ENCODE measurements at places on chromosomes 1 and 21.

- no peak for DNase-seq
Observed at GRCh38 chr1:150582371-150582770, 3.0 kb upstream of the MCL1 start.

DNA sequence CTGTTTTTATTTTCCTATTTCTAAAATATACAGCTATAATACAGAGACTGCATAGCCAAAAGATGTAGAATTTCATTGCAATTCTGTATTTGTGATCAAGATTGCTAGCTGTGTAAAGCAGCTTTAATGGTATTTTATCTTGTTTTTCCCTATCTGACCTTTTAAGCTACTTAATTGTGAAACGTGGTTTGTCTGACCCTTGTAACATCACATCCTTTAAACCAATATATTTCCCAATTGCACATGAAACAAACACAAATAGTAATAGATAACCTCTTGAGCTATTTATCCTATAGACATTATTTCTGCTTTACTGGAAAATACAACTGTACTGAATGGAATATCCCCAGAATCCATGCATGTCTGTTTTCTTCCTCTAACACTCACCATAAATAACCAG, 112.2 kb upstream of the PLPPR4 start:
- DNase-seq: no peak

DNA sequence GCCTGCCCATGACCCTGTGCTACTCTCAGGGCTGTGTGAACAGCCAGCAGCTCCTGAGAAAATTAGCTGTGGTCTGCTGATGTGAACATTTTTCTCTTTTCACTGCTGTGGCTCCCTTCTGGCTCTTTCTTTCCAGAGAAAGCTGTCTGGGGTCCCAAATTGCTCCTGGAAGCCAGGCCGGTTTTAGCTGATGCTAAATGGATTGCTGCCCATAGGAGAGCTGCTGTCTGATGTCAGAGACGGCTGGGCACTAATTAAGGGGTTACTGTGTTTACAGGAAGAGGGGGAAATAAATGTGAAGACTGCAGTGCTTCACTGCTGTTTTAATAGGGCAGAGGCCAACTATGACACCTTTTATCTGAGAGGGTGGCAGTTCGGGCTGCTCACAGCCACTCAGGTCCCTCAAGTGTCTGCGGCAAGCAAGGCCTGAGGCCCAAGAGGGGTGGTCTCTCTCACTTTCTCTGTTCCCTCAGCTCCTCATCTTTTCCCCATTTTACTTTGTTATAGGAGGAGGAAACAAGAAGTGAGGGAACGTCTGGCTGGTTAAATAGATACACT, 106.0 kb upstream of the GNG12 start:
- no peak for DNase-seq

DNA sequence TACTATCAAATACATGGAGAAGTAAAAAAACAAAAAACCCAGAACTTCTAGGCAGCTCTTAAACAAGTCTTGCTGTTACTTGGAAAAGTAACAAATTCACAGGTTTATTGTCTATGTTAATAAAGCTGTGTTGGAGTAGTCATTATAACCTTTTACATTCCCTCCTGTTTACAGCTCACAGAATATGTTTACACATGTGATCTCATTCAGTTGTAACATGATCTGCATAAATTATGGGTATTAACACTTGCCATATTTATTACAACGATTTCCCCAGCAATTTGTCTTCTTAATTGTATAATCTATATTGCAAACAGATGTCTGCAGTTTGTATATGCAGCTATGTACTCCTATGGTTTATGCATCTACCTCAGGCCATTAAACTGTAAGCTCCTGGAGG, 28.6 kb downstream of the ERG start:
- DNase-seq: no peak

DNA sequence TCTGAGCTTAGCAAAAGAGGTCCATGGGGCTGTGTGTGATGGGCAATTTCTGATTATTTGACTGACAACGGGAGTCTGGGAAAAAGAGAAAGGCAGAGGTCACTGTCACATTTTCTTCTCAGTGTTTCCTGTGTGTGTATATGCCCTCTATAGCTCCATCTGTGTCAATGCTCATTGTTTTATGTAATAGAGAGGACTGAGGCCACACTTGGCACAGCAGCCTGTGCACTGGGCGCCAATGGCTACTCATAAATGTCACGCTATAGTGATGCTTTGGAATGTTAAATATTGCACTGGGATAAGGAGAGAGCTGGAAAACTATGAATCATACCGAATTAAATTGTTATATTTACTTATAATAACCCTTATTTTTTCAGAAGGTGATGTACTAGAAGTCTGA, 365.4 kb downstream of the NEGR1 start:
- DNase-seq: no peak

- no peak for DNase-seq
Observed at GRCh38 chr1:28170001-28170596, 6.4 kb downstream of the PTAFR start.

- no peak for DNase-seq
Observed at GRCh38 chr1:221839321-221839720, 97.4 kb upstream of the DUSP10 start.

- DNase-seq: no peak
Observed at GRCh38 chr1:105608713-105609112, 1447.8 kb upstream of the PRMT6 start.

DNA sequence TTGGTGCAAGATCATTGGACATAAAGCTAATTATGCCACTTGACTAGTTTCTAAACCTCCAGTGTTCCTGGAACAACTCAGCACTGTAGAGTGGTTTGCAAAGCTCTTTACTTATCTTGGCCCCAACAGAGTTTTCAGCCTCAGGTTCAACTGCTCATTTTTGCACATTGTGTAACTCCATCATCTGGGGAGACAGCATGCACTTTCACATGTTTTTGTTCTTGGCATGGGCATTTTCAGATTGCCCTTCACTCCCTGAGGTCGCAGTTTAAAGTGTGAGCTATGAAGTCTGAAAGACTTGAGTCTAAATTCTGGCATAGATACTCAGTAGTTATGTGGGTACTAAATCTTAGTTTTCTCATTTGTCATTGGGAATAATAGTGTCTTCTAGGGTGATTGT, 5.1 kb downstream of the USP16 start:
- DNase-seq: no peak

- DNase-seq: no peak
Observed at GRCh38 chr1:114756949-114757454, 782 bp downstream of the CSDE1 start.

GRCh38 chr1:205381305-205381704, 24.6 kb upstream of the KLHDC8A start:
- DNase-seq: no peak

DNA sequence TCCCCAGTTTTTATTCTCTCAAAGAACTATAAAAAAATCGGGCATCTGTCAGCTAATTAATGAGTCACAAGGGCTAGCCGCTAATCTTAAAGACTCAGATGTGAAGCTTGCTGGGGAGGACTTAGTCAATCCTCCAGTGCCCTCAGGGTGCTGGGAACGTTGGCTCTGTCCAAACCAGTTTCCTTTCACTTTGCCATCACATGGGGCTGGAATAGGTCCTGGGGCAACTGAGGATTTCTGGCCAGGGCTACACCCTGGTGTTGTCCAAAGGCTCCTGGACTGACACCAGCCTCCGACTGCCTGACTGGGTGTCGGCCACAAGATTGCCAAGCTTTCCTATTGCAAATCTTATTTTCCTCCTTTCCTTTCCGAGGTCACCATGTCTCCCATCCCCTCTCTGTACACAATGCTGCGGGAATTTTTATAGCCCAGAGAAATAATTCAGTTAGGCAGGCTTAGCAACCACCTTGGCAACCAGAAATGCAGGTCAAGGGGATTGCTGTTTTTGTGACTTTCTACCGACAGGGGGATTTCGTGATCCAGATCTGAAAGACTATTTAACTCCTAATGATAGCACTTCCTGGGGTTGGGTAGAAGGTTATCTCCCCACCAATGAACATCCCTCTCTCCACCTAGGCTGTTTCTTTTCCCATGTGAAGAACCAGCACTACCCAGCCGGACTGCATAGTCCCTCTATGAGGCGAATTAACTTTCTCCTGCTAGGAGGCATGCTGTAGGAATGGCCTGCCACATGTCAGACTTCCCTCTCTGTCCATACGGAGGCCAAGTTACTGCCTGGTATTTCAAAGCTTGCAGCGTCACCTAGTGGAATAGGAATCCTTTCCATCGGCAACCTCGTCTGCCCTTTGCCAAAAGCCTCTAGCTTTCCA, 29.9 kb upstream of the CTBS start:
- DNase-seq: no peak

Measured in stimulated activated CD4-positive, alpha-beta T cell treated with anti-CD3 and anti-CD28 coated beads, Interleukin-15, amount 100 ng/mL, for 1 hour (primary cell).